PC-9 (cell line): ENCODE measurements at places on chromosomes 2 and 18. TPM values are rescaled to one million over a fixed set of nuclear protein-coding genes. Genes with fewer than 3 reads are reported as not detected.

GRCh38 chr2:203476881-203477280 lies 58.2 kb downstream of the RAPH1 start:
- DNase-seq, result no peak

DNA sequence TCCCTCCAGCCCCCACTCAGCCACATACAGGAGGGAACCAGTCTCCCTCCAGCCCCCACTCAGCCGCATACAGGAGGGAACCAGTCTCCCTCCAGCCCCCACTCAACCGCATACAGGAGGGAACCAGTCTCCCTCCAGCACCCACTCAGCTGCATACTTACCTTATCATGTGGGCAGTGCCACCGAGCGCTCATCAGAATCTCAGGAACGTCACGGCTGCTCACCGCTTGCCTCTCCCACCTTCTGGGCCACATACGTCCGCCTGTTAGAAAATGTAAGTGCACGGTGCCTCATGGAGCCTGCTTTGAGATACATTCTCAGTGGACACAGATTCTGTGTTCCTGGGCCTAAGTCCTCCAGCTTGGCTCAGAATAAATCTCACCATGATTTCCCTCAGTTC lies 124.8 kb downstream of the PXDN start:
- DNase-seq, result no peak

GRCh38 chr2:134319596-134320254 lies 65.9 kb downstream of the MGAT5 start:
- no peak for DNase-seq

GRCh38 chr2:177028296-177028695 lies 184.3 kb upstream of the HNRNPA3 start:
- no peak for DNase-seq

DNA sequence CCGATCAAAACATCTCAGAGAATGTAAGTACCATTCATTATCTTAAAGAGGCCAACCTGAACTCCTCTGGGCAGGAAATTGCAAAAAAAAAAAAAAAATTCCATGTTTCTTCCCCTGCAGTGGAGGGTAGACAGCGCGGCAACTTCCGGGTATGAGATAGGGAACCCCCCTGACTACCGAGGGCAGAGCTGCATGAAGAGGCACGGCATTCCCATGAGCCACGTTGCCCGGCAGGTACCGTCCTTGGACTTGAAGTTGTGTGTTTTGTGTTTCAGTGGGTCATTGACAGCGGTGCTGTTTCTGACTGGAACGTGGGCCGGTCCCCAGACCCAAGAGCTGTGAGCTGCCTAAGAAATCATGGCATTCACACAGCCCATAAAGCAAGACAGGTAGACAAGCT lies 7.2 kb downstream of the ACP1 start:
- no peak for DNase-seq

- DNase-seq, result no peak
Measured at GRCh38 chr2:218516614-218517013, 51.5 kb downstream of the USP37 start.

DNA sequence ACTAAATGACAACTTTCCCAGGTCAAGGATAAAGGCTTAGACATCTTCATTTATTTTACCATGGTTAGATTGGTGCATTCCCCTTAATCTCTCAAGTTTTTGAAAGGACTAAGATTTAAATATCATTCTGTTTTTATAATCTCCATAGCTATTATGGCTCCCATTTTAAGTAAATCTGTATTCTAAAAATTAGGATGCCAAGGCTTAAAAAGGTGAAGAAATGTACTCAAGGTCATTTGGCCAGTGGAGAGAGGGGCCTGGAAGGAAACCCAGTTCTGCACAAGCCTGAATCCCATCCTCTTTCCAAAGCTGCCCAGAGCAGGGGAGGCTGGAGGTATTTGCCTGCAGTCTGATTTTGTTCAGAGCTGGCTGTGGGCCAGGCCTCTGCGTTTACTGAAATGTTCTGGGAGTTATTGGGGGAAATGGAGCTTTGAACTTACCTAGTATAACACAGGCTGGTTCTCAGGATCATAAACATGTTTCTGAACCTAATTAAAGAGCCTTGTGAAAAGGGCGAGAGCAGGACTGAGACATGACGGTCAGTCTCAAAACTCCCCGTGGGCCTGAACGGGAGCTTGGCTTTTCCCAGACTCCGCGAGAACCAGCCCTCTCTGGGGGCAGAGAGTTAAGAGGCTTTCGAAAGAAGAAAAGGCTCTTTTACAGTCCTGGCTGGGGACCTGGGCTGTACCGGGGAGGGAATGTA lies 85.6 kb downstream of the DDX1 start:
- no peak for DNase-seq

DNA sequence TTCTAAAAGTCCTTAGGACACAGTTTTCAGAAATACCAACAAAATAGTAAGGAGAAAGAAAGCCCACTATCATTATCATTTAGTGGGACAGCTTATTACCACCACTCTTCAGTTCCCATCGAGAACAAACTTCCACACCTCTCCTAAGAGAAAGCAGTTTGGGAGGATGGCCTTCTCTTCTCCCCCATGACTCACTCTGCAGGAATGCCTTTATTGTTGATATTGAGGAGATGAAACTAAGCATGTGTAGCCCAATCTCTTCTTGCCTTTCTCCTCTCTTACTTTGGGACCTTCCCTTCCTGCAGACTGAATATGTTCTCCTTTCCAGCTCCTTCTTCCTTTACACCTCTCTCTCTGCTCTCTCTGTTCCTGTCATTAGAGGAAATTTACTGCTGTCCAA lies 30.0 kb upstream of the ERMN start:
- DNase-seq, result no peak

- no peak for DNase-seq
Measured at GRCh38 chr2:1771626-1772280, 27.4 kb upstream of the PXDN start.

- no peak for DNase-seq
Measured at GRCh38 chr2:96553176-96553956, 16.8 kb downstream of the ARID5A start.

- DNase-seq, result peak; percentile 99
Measured at GRCh38 chr2:111705711-111706336, 178.2 kb downstream of the ANAPC1 start.

GRCh38 chr2:88852753-88853402 lies 161.4 kb downstream of the RPIA start:
- no peak for DNase-seq

- DNase-seq, result peak; percentile 91
Measured at GRCh38 chr2:218849721-218850120, 9.9 kb upstream of the WNT6 start.

DNA sequence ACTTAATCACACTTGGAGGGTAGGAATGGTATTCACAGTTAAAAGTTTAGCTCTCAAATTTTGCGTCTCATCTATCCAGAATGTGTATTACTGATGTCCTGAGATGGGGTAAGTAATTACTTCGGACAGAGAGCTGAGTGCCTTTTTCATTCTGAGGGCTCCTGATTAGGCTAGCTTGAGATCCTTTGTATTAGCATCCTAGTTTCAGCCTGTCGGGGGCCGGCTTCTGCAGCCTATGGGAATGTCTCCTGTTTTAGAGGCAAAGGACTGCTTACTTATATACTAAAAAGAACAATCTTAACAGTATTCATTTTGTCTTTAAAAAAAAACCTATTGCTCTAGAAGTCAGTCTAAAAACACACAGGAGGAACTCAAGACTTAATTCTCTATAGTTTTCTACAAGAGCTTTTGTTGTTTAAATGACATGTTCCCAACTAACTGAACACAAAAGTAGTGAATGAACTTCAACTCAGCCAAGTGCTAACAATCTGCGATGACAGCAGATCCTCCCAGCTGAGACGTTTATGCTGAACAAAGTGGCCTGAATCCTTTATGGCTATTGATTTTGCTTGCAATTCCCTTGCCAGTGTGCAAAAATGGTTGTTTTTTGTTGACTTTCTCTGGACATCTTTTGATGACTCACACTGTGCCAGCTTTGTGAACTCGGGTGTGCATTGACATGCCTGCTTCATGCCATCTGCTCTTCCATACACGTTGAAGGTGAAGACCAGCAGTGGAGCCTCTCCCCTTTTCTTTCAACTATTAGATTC lies 118.7 kb downstream of the LYPD6B start:
- DNase-seq, result no peak

GRCh38 chr18:44126598-44126997 lies 554.1 kb upstream of the SETBP1 start:
- DNase-seq, result no peak

GRCh38 chr2:231545105-231545902 lies 15.1 kb upstream of the NMUR1 start:
- DNase-seq, result peak; percentile 58

DNA sequence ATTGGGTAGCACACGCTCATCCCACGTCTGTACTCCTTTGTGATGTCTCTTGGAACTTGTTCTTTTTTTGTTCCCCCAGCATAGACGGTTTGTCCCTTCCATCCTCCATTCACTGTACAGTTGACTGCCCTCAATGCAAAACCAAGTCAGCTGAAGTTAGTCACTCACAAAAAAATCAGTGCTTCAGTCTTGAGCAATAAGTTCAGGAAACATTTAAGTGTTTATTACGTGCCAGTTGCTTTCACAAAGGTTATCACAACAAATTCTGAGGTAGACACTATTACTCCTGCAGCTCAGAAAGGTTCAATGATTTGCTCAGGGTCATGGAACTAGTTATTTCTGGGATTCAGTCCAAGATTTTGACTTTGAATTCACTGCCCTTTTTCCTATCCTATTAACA lies 102.2 kb downstream of the PDE1A start:
- no peak for DNase-seq

- no peak for DNase-seq
Measured at GRCh38 chr2:198321522-198322088, 517.2 kb downstream of the PLCL1 start.

DNA sequence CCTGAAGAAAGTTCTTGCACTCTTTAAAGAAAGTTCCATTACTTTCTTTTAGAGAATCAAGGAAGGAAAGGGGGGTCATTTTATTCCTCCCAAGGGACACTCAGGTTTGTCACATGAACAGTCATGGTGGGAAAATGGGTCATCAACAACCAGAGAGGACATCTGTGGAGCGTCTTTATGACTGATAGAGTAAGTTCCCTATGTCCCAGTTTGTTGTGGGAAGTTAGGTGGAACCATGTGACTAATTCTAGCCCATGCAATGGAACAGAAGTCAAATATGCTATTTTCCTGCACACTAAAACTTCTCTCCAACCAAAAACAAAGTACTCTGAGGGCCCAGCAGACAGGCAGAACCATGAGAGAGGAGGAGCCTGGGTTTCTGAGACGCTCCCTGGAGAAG lies 165.6 kb upstream of the SERTAD2 start:
- no peak for DNase-seq

GRCh38 chr2:152134488-152135280 lies 35.8 kb upstream of the CACNB4 start:
- no peak for DNase-seq

GRCh38 chr2:232287316-232287715 lies 91.2 kb upstream of the ALPP start:
- DNase-seq, result no peak

TMEM163 gene
- 1.4 and 2.4 TPM in 2 replicates for total RNA-seq

RAB31 gene
- total RNA-seq, result 48.6 and 51.0 TPM in 2 replicates

AAMP gene
- 126 and 165 TPM in 2 replicates for total RNA-seq

ATOH8 gene
- total RNA-seq, result 0.25 TPM in 1 of 2 replicates, not detected in the other

KLF7 gene
- 12.5 and 20.0 TPM in 2 replicates for total RNA-seq

PRKAG3 gene
- total RNA-seq, result not detected in 2 replicates

GATA6 gene
- total RNA-seq, result 9.1 and 12.3 TPM in 2 replicates

EIF2AK2 gene
- total RNA-seq, result 39.8 and 61.2 TPM in 2 replicates

ESPNL gene
- total RNA-seq, result 1.1 and 2.2 TPM in 2 replicates

GALR1 gene
- not detected in 2 replicates for total RNA-seq

LRPPRC gene
- total RNA-seq, result 133 and 149 TPM in 2 replicates

TRAK2 gene
- 18.8 and 33.2 TPM in 2 replicates for total RNA-seq

DCDC2C gene
- not detected in 2 replicates for total RNA-seq
